ENCODE measurements at places on chromosomes 4 and X. TPM values are rescaled to one million over a fixed set of nuclear protein-coding genes. Genes with fewer than 3 reads are reported as not detected.
A peak's percentile ranks its signal among the peaks of the same experiment; 100 is the strongest.

The ZCCHC18 gene
- total RNA-seq, result 2.1 TPM

DNA sequence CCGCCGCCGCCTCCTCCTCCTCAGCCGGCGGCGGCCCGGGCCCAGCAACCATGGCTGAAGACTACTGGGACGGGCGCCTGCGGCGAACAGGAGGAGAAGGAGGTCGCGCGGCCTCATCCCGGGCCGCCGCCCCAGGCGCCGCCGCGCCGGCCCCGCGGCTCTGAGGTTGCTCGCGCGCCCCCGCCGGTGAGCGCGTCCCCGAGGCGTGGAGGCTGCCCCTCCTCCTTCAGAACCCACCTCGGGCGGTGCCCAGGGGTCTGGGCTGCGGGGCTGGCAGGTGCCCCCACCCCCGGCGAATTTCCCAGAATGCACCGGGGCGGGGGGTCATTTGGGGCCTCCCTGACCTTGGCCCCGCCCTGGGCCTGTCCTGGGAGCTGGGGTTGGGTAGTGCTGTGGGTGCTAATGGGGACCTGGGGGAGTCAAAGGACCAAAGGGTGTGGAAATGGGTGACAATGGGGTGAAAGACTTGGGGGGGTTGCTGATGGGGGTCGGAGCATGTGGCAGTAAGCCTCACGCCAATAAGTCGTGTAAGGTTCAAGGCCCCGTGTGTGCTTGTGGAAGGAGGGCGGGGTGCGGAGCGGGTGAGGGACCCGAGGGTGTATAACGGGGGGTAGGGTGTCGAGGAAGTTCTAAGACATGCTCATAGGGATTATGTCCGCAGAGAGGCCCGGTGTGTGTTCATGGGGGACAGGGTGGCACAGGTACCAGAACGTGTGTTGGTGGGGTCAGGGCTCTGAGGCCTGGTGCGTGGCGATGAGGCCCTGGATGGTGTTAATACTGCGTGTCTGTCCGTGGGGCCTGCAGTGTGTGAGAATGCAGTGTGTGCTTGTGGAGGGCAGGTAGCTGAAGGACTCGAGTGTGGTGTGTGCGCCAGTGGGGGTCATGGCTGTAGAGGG lies 687 bp downstream of the CDK16 start:
- DNase-seq, result no peak

DNA sequence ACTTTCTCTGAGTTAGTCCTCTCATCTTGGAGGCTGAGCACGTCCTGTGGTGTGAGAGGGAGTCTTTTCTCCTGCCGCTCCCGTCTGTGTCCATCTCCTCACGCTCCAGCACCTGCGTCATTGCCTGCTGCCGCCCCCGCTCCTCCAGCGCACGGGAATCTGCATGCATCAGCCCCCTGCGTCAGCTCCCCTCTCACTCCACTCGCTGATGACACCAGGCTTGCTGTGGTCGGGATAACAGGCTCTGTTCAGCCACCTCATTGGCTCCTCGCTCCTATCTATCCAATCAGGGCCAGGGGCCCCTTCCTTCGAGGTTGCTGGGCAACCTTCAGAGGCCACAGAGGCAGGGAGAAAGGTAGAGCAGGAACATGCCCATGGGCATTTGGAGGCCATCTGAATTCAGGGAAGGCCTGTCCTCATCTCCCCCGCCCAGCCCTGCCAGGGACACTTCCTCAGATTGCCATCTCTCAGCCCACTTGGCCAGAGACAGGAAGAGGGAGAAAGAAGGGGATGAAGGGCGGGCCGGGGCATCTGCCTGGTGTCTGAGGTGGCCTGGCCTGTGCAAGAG lies 9.3 kb downstream of the ZNF185 start:
- peak; percentile 93 for DNase-seq

The RAB40AL gene
- total RNA-seq, result not detected

GRCh38 chr4:121096629-121097028 lies 24.3 kb upstream of the NDNF start:
- DNase-seq, result peak; percentile 31

- DNase-seq, result no peak
Measured at GRCh38 chr4:73142995-73143547, 73.6 kb upstream of the COX18 start.

GRCh38 chr4:186743261-186743660 lies 19.6 kb upstream of the FAT1 start:
- no peak for DNase-seq

DNA sequence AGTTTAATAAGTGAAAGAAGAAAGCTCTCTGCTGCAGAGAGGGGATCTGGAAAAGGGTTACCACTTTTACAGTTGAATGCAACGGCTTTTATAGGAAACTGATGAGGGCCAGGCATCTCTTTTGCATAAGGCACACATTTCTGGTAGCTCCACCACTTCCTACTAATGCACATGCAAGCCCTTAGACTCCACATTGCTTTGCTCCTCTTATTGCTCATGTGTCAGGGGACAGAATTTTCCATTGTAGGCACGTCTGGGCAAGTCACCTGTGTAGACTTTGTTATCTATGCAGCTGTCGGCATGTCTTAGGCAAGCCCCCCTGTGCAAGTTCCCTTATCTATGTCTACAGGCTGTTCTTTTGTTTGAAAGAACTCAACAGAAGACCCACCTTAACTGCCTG lies 294.6 kb upstream of the STS start:
- no peak for DNase-seq

The SCML1 gene
- 5.1 TPM for total RNA-seq

GRCh38 chr4:17120761-17121160 lies 222.3 kb upstream of the LDB2 start:
- no peak for DNase-seq

GRCh38 chr4:89561048-89561447 lies 253.4 kb upstream of the GPRIN3 start:
- no peak for DNase-seq

DNA sequence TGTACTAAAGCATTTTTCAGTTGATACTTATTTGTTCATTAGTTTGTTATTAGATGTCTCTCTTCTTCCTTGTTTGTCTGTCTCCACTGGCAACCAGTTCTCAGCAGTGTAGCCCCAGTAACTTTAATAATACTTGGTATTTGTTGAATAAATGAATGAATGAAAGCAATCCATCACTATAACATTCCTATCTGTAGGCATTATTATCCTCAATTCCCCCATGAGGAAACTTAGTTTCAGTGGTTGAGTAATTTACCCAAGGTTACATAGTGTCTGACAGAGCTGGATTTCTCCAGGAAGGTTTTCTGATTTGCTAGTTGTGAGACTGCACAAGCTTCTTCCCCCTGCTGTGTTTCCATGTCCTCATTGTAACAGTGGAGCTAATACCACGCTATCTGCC lies 27.8 kb upstream of the MAOB start:
- no peak for DNase-seq

The IQCM gene
- total RNA-seq, result 0.11 TPM

DNA sequence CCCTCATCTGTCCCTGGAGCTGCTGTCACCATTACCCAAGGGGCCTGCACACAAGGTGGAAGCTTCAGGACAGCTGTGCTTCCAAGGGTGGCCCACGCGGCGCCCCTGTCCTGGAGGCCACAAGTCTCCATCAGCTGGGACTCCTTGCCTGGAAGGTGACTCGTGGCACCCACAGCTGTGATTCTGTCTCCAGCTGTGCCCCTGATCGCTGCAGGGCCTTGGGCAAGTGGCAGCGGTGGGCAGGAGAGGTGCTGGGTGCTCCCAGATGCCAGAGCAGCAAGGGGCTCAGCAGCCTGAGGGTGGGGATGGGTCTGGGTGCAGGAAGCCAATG lies 9.0 kb upstream of the DUSP9 start:
- DNase-seq, result no peak

DNA sequence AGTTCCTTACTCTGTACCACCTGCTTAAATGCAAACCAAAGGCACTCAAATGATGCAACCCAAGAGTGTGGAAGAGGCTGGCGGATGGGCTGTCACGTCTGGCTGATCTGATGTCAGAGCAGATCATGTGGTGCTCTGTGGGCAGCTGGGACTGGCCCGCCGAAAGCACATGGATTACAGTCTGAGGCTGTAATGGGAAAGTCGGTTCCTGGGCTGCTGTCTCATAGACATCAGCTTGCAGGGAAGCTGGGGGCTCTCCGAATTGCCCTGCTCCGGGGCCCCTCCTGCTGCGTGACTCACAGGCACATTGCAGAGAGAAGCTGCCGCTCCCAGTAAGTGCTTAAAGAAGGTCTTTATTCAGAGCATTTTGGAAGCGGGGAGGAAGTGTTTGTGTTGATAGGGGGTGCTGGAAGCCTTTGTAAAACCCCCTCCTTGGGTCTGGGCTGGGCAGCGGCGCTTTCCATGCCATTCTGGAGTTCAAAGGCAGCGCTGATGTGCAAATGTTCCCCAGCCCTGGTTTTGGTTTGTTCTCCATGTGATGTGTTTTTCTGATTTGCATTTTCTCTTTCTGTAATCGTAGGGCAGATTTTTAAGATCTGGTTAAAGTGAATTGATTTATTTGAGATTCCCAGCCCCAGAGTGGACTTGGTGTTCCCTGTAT lies 181.1 kb downstream of the LARP7 start:
- DNase-seq, result peak; percentile 86

GRCh38 chr4:11348449-11349088 lies 80.1 kb downstream of the HS3ST1 start:
- no peak for DNase-seq

- no peak for DNase-seq
Measured at GRCh38 chrX:70096052-70096451, 33.8 kb downstream of the OTUD6A start.

The ADH7 gene
- total RNA-seq, result not detected
